Gastroesophageal sphincter (tissue), 4 donors: ENCODE measurements at places on chromosomes 12 and 14. TPM values are rescaled to one million over a fixed set of nuclear protein-coding genes. Genes with fewer than 3 reads are reported as not detected.

GRCh38 chr12:67147447-67147846, 121.7 kb upstream of the CAND1 start:
- ATAC-seq, result no peak

GRCh38 chr14:103428723-103429556, 43.7 kb downstream of the MARK3 start:
- ATAC-seq, result no peak

HEBP1 gene
- total RNA-seq, result 47.5 TPM

DNA sequence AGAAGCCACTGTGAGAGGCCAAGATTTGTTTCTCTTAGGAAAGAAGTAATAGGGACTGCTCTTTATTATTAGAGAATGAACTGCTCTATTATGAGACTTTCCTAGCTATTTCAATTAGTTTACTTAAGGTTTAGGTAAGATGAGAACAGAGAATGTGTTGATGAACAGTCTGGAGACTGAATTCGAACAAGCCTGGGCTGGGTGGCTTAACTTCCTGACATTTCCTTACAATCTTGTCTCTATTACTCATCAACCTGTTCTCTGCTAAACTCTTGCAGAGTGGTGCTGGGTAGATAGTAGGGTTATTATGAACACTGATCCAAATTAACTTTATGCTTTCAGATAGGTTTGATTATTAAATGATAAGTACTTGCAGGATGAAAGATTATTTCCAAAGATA, 31.2 kb downstream of the SLC15A5 start:
- ATAC-seq, result no peak

DNA sequence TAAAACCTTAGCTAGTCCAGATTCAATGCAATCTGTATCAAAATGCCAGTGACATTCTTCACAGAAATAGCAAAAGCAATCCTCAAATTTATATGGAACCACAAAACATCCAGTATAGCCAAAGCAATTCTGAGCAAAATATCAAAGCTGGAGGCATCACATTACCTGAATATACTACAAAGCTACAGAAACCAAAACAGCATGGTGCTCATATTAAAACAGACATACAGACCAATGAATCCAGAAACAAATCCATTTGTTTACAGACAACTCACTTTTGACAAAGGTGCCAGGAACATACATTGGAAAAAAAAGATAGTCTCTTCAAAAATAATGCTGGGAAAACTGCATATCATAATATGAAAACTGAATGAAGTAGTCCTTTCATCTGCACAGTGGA, 4.8 kb downstream of the KLRC4 start:
- no peak for ATAC-seq

DCD gene
- not detected for total RNA-seq

DNA sequence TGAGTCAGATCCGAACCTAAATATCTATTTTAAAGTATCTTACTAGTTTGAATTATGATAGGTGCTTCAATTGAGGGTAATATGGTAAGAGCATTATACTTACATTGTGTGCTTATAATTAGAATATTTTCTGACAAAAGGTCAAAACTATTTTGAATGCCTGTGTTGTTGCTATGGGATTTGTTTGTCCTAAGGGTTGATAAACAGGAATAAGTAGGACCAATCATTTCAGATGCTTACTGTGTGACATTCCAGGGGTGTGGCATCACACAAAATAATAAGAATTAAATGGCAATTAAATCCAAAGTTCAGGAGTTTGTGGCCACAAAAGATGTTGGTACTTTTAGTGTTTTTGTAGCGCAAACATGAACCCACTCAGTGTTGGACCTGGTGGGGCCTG, 256.2 kb upstream of the DDHD1 start:
- ATAC-seq, result no peak

GRCh38 chr12:122813310-122813713, 21.9 kb upstream of the HIP1R start:
- ATAC-seq, result no peak

DNA sequence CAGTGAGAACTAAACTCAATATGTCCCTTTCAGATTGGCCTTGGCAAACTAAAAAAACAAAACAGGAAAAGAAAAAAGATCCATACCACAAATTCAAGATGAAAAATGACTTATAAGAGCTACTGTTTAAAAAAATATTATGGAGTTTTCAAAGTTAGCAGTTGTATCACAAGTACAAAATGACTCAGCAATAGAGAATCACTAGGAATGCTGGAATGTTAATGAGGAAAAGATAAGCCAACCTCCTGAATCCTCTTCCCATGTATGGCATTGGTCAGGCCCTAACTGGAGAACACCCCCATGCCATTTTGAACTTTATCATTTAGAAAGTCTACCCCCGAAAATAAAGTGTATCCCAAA, 62.2 kb downstream of the PPP1R36 start:
- peak; percentile 73 for ATAC-seq

ENTPD5 gene
- 6.4 TPM for total RNA-seq

FBRSL1 gene
- 21.5 TPM for total RNA-seq

GRCh38 chr14:59245809-59246295, 57.4 kb downstream of the DAAM1 start:
- no peak for ATAC-seq

DNA sequence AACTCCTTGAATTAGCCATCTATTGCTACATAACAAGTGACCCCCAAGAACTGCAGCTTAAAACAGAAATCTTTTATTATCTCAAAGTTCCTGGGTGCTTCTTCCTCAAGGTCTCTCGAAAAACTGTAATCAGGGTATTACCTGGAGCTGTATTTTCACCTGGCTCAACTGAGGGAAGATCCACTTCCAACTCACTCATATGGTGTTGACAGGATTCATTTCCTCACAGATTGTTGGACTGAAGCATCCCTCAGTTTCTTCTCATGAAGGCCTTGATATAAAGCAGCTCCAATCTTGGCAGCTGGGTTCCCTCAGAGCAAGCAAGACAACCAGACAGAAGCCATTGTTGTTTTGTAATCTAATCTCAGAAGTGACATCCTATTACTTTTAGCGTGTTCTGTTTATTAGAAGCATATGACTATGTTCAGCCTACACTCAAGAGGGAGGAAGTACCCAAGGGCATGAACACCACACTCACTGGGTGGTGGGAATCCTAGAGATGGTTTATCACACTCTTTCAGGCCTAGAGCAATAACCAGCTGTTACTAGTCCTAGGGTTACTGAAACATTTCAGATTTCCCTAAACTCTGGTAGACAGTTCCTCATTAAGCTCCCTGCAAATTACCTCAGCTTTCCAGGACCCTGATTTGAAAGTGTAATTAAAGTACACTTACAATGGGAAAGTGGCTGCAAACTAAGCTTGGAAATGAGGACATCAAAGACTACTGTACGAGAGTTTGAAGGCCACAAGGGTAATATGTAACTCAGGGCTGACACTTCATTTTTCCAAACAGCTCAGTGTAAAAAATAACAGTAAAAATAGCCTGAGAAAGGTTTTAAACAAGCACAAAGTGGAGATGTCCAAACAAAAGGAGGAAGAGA, 222.2 kb downstream of the SEC23A start:
- no peak for ATAC-seq

- ATAC-seq, result no peak
Measured at GRCh38 chr14:22907429-22907828, 11.5 kb downstream of the RBM23 start.

MANSC4 gene
- not detected for total RNA-seq

NR1H4 gene
- total RNA-seq, result not detected

DNA sequence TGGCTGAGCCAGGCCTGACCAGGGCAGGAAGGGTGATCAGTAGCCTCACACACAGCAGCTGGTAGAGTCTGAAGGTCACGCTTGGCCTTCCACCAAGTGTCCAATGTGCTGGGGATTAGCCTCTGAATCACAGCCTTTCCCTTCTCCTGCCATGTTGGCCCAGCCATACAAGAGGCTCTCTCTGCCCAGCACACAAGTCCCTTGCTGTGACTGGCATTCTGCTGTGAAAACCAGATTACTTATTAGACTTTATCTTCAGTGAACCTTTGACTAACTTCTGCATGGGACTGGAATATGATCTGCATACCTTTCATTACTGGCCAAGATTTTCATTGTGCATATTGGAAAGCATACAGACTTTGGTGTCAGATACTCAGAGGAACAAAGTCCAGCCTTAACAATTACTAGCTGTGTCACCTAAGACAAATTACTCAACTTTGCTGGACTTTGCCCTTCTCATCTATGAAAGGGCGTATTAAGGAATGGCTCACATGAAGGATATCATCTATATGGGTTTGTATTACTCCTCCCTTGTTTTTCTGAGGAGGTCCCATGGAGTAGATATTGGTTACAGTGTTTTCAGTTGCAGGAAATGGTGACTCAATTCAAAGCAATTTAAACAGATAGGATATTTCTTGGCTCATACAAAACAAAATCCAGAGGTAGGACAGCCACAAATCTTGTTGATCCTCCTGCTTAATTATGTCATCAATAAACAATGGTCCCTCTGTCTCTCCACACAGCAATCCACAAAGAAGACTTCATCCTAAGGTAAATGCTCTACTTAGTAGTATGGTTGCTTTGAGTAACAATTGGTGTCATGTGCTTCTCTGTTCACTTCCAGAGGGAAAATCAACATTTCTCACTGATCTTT, 99.6 kb downstream of the DYRK2 start:
- no peak for ATAC-seq

IQSEC3 gene
- total RNA-seq, result 0.47 TPM

DNA sequence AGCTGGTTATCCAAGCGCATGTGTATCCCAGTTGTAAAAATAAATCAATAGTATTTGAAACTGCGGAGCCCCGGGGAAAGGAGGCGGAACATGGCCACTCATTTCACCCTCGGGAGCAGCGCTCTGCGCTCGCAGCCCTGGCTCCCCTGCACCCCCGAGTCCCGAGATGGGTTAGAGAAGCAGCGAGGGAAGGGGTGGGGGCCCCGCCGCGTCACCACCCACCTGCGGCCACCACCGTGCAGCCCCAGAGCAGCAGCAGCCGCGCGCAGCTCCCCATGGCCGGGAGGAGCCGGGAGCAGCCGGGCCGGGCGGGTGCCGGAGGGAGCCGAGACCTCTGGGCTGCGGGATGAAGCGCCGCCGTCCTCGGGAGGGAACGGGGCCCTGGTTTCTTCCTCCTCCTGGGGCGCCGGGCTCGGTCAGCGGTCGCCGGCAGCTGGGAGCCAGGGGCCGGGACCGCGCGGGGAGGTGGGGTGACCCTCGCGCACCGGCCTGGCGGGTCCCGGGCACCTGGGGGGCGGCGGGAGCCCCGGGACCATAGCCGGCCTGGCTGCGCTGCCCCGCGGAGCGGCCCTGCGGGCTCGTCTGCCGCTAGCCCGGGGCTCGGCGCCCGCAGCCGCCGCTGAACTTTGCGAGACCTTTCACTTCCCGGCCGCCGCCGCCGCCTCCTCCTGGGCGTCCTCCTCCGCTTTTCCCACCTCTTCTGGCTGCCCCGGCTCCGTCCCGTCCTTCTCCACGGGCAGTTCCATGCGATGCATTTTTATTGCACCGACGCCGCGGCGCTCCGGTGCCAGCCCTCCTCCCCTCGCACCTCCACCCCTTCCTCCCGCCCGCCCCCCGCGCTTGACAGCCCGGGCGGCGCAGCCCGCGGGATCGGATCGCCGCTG, at the start of gene NTN4:
NTN4 (minus strand) TSS at position 732 of the 884 bp plus-strand sequence; CDS start at position 277, 455 bp downstream.
- peak; percentile 67 for ATAC-seq

KCNK10 gene
- not detected for total RNA-seq

SOAT2 gene
- total RNA-seq, result not detected

TAS2R9 gene
- not detected for total RNA-seq

DNA sequence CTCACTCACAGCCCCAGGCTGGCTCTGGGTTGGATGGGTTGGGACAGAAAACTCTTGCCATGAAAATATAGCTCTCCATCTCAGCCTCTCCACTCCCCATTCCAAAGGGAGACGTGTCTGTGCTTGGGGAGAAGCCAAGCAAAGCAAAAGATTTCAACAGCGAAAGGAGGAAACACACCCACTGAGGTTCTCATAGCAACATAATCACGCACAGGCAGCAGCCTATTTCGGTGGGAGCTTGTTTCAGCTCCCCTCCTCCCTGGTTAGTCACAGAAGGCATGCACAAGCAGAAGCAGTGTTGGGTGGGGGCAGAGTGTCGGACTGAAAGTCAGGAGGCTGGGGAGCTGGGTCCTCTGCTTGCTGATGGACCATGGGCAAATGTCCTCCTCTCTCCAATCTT, 1.9 kb upstream of the PRMT8 start:
- no peak for ATAC-seq

- ATAC-seq, result no peak
Measured at GRCh38 chr12:100798286-100799160, 3.9 kb downstream of the ANO4 start.

PPP1R36 gene
- 1.9 TPM for total RNA-seq

DNA sequence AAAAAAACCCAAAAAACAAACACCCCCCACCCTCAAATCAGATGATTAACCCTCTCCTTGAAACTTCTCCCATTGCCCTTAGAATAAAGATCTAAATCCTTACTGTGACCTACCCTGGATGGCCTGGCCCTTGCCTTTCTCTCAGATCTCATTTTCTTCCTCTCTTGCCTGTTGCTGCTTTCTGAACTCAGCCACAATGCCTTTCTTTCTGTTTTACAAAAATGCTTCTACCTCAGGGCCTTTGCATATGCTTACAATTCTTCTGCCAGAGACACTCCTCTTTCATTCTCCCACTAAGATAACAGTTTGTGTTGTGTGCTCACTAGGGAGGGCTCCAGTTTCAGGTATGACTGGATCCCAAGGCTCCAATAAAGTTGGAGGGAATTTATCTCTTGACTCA, 108.3 kb downstream of the PTPN11 start:
- no peak for ATAC-seq

- ATAC-seq, result no peak
Measured at GRCh38 chr12:104457746-104458693, 1.3 kb downstream of the CHST11 start.

HOXC6 gene
- not detected for total RNA-seq

C1QL4 gene
- total RNA-seq, result not detected

DNA sequence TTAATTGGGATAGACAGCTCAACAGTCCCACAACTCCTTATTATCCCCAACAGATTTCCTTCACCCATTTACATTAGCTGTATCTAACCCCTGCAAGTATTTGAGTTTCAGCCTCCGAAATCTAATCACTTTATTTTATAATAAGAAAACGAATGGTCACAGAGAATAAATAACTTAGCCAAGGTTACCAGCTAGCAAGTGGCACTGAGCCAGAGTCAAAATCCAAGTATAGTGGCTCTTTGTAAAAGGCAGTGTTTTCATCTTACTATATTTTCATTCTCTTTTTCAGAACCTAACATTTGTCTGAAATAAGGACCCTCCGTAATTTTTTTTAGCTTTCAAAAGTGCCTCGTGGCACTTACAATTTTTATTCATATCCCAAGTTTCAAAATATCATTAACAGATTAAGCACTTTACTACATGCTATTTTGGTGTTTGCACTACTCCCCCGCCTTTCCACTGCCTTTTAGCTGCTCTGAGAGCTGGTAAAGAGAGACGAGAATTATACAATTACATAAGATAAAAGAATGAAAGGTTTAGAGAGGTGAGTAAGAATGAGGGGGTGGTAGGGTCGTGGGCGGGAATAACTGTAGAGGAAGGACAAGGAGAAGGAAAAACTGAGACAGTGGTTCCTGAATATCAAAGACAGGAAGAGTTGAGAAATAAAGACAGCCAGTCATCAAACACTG, 3.7 kb upstream of the USP15 start:
- ATAC-seq, result no peak

DNA sequence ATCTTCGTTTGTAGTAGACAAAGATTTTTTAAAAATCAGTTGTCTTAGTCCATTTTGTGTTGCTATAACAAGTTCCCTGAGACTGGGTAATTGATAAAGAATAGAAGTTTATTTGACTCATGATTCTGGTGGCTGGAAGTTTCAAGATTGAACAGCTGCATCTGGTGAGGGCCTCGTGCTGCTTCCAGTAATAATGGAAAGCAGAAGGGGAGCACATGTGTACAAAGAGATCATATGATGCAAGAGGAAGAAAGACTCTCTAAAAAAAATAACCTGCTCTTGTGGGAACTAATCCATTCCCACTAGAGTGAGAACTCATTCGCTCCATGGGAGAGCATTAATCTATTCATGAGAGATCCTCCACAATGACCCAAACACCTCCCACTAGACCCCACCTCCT, 24.8 kb downstream of the MUCL1 start:
- no peak for ATAC-seq

IRF9 gene
- 61.3 TPM for total RNA-seq
